Activated T-helper 2 cell treated with anti-CD3 and anti-CD28 coated beads, Interferon-gamma antibody, Interleukin-2, Interleukin-4, amounts not matched to agents 10 μg/mL and 5 μg/mL and 100 μg/mL, durations not matched to agents 14 hours and 24 hours and 36 hours (primary cell): ENCODE measurements at places on chromosomes 13 and 19.

DNA sequence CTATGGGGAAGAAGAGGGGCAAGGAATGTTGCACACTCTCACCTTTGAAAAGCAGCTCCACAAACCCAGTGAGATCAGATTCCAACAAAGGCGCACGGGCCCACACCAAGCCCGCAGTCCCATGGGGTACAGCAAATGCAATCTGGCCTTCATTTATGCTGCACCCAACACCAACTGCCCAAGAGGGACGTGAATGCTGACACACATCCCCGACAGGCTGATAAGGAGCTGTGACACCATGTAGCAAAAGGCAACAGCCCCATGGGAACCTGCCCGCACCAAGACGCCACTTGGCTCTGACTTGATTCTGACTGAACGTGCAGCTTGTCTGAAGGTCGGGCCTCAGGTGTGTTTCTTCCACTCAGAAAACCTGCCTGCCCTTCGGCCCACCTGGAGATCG lies 17.3 kb downstream of the REXO1 start:
- DNase-seq: no peak

DNA sequence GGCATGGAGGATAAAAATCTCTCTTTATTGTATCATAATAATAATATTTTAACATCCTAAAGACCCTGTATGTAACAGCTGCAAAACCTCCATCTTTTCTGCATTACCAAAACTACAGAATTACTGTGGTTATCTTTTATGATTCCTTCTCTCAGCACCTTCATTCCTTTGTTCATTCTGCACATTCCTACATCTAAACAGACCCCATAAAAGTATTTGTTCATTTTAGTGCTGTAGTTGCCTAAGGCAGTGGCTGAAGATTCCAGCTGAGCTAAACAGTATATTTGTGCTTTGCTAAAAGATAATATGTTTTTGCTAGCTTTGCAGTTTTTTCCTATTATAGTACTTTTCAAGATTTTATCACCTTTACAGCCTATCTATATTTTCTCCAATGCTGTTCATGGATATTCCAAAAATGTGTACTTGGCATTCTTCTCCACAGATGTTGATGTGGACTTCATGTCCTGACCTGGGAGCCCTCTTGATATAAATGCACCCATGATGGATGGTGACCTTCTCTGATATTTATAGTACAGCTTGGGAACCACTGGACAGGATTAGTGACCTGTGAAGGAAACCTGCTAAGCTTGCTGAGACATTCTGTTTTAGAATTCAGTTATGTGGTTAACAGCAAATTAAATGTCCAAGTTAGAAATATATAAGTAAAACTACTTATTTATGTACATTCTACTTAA lies 2832.9 kb upstream of the PCDH20 start:
- DNase-seq: no peak

- no peak for DNase-seq
These were observed 828 bp upstream of the PBX4 start for GRCh38 chr19:19619181-19619848.

GRCh38 chr13:36675213-36675536 lies 1.4 kb downstream of the SERTM1 start:
- no peak for DNase-seq

DNA sequence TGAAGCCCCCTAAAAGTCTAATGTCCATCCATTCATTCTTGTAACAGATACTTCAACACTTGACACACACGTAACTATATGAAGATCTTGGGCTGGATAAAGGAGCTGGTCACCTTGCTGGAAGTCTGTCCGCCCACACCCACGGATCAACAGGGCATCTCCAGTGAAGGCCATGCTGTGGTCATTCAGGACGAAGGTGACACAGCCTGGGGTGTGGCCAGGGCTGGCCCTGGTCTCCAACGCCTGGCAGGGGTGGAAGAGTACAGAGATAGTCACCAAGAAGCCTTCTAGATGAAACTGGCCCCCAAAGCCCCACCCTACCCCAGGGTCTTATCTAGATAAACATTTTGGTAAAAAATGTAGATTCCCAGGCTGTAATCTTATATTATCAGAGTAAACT lies 6.8 kb upstream of the PHLDB3 start:
- no peak for DNase-seq

- DNase-seq: no peak
These were observed 161.4 kb upstream of the SOX1 start for GRCh38 chr13:111905609-111905945.

DNA sequence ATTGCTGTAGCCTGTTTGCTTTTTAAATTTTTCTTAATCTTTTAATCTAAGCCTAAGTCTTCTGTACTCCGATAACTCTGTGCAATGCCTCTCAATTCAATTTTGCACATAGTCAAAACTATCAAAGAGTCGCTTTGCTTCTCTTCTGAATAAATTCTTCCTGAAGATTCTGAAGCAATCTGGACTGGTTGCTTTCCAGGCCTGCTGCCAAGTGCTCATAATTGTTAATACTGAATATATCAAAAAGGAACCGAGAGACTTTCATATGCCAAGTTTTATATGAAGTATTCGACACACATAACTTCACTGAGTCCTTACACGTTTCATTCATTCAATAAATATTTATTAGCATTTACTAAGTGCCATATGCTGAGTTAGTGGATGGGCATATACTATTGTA lies 91.3 kb downstream of the EDNRB start:
- DNase-seq: no peak

- DNase-seq: no peak
These were observed 376.1 kb downstream of the DLEU7 start for GRCh38 chr13:50467156-50468110.
